Kidney capillary endothelial cell (primary cell): ENCODE measurements at places on chromosomes 12 and 14.

DNA sequence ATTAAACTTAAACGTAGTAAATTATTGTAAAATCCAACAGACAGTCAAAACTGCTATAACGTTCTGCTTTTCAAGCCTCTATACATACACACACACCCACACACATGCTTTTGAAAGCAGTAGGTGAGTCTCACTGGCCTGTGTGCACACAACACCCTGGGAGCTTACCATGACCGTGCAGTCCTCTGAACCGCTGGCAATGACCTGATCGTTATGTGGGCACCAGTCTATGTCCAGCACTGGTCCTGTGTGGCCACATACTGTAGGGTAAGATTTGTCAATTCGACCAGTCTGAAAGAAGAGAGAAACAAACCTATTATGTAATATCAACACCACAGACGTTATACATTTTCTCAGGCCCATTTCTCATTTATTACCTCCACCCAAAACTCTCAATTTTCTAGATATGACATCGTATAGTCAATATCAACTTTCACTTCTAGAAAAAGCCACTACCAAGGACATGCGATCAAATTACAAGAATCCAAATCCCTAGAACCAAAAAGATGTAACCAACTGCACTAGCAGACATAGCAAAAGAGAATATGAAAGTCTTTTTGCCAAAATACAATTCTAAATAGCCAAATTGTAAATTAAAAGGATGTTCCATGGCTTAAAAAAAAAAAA is 44.5 kb upstream of the SELPLG start:
- no peak for DNase-seq

DNA sequence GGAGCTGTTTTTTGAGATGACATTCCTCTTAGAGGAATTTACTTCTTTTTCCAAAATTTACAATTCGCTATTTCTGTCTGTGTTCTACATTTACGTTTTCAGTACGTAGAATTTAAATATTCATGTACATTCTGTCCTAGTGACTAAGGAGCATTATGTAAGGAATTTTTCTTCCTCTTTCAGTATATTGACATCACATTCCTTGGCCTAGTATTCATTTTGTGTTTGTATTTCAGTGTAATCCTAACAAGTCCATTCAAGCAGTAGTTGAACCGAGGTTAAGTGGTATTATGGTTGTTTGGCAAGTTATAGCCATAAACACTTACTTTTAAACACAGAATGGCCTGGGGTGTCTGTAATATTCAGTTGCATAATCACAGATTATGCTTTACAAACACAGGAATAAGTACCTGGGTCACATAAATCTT is 465.2 kb downstream of the PCNX1 start:
- no peak for DNase-seq

GRCh38 chr14:88248606-88249005 is 74.5 kb downstream of the KCNK10 start:
- peak; percentile 36 for DNase-seq

- DNase-seq, result no peak
These were observed 43.1 kb upstream of the DLK1 start for GRCh38 chr14:100683578-100683977.

- DNase-seq, result no peak
These were observed 1.6 kb downstream of the TSSK4 start for GRCh38 chr14:24207104-24207551.
